ENCODE measurements at places on chromosomes 1 and 21.

DNA sequence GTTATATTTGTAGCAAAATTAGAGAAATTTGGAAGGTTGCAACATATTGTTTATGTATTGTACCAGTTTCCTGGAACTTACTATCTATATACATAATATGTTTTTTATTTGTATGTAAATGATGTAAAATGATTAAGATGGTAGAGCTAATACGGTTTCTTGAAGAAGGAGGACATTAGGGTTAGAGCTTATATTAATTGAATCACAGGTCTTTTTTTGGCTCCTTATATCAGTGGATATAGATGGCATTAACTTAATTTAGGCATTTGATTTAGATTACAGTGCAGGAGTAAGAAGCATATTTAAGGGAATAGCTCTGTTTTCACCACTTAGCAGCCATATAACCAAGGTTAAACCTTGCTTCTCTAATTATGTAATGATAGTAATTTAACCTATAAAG is 357.7 kb downstream of the USP25 start:
- no peak overlapping the region for H3K4me3 ChIP-seq
- H3K27ac ChIP-seq, result no peak overlapping the region
- DNase-seq, result no peak
- H3K27me3 ChIP-seq, result no peaks in the 10 kb centered on the region

DNA sequence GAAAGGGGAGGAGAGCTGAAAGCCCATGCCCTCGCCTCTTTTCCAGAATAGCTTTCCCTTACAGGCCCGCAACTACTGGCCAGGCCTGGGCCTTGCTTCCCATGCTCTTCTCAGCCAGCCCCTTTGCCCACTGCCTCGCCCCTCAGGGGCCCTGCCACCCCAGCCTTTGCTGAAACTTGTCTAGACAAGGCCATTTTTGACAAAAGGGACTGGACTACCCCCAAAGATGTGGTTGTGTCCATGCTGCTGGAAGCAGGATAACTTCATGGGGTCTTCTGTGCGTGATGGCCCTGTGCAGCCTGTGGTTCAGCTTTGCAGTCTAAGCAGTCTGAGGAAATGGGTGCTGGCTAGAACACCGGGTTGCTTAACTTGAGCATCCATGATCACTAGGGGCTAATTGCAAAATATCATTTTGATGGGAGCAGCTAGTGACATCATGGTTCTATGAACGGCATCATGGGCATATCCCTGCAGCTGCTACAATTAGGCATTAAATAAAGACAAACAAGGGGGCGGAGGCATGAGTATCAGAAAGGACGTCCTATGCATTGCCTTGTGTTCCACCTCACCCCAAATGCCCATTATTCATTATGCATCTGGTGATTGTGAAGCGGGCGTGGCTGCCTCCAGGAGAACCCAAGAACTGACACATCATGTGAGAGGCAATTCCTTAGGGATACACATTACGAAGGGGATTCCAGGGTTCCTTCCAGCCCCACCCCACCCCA is 36.8 kb downstream of the NTPCR start:
- no peak overlapping the region for H3K27ac ChIP-seq
- H3K4me3 ChIP-seq, result no peak overlapping the region
- no peaks in the 10 kb centered on the region for H3K4me1 ChIP-seq
- no peaks in the 10 kb centered on the region for H3K36me3 ChIP-seq
- no peak for DNase-seq

DNA sequence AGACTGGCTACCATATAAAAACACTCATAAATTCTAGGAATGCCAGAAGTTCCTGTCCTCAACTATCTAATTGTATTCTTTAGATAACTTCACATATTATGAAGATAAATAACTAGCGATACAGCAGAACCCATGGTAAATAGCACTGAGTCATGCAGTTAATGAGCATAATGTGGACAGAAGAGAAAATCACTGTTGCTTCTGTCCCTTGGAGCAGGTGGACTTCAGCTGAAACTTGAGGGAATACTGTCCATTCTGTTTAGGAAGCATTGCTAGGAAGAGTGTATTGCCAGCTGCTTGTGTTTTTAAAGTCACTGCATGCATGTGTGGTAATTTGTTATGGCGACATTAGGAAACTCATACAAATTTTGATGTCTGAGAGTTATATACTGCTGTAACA is 854.4 kb downstream of the LTN1 start:
- no peak for DNase-seq
- H3K27ac ChIP-seq, result no peak overlapping the region
- no peaks in the 10 kb centered on the region for H3K27me3 ChIP-seq
- no peaks in the 10 kb centered on the region for H3K36me3 ChIP-seq
- no peaks in the 10 kb centered on the region for H3K4me1 ChIP-seq

DNA sequence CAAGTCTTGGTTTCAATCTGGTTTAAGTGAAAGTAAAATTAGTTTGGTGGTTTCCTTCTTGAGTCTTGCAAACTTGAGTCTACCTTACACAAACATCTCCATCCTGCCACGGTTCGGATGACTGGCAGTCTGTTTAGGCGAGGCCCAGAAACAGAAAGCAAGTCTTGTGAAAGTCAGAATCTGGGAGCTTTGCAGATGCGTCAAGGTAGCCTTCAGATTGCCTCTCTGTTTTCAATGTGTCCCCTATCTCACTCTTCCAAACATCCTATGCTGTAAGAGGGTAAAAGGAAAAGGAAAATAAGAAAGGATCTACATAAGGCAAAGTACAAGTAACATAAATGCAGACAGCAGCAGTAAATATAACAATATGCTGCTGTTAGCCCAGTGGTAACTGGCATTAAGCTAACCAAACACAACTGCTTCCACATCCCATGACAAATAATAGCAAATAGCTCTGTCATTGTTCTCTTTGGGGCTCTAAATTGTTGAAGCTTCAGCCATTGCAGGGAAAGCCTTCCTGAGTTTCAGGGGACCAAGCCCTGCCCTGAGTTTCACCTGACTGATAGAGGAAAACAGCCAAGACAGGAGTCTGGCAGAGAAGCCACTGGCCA is 26.2 kb upstream of the C1orf105 start:
- no peak overlapping the region for H3K4me3 ChIP-seq
- peaks cover 25% of the 10 kb centered on the region for H3K4me1 ChIP-seq
- H3K27ac ChIP-seq, result no peak overlapping the region
- peaks cover 87% of the 10 kb centered on the region for H3K27me3 ChIP-seq
- peak; percentile 96 for DNase-seq
- no peaks in the 10 kb centered on the region for H3K36me3 ChIP-seq

DNA sequence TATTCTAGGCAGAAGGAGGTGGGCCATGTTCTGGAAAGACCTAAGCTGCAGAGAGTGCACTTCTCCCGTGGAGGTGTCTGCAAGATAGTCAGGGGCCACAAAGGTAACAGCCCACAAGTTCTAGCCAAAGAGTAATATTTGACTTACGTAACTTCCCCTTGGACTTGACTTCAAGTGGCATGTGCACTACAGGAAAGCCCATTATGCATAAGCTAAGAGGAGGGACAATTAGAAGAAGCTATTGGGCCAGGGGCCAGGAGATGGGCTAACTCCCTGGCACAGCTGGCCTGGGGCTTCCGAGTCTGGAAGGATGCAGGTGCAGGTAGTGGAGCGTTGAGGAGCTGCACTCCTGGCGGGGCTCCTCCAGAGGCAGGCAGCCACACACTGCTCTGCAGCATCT is 58.3 kb downstream of the ERG start:
- H3K4me3 ChIP-seq, result no peak overlapping the region
- no peaks in the 10 kb centered on the region for H3K27me3 ChIP-seq
- H3K4me1 ChIP-seq, result no peaks in the 10 kb centered on the region
- H3K36me3 ChIP-seq, result no peaks in the 10 kb centered on the region

- H3K4me3 ChIP-seq, result no peak overlapping the region
- H3K36me3 ChIP-seq, result no peaks in the 10 kb centered on the region
- H3K4me1 ChIP-seq, result no peaks in the 10 kb centered on the region
- no peak overlapping the region for H3K27ac ChIP-seq
- no peak for DNase-seq
- no peaks in the 10 kb centered on the region for H3K27me3 ChIP-seq
Observed at GRCh38 chr1:55352080-55352810, 137.1 kb upstream of the USP24 start.

GRCh38 chr1:25669781-25670567 is 53.4 kb downstream of the MAN1C1 start:
- H3K36me3 ChIP-seq, result no peaks in the 10 kb centered on the region
- H3K27ac ChIP-seq, result no peak overlapping the region
- H3K4me1 ChIP-seq, result peaks cover 14% of the 10 kb centered on the region
- no peak overlapping the region for H3K4me3 ChIP-seq

- DNase-seq, result no peak
- H3K27ac ChIP-seq, result no peak overlapping the region
- H3K4me3 ChIP-seq, result no peak overlapping the region
- H3K36me3 ChIP-seq, result no peaks in the 10 kb centered on the region
- H3K27me3 ChIP-seq, result no peaks in the 10 kb centered on the region
Observed at GRCh38 chr1:94329986-94330385, 88.2 kb upstream of the ABCD3 start.

DNA sequence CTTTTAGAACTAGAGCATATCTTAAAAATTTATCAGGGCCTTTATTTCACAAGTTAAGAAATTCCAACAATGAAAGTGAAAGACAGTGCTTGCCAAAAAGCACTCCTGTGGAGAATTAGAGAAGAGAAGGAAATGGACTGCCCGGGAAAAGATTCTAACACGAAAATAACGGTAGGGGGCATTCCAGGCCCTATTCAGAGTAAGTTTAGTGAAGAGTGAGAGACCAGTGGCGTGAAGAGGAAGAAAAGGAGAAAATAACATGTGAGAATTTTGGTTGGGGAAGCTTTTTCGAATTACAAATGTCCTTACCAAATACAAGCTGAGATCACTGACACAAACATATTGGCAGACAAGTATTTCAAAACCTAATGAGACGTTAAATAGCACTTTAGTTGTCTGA is 38.4 kb upstream of the RBM34 start:
- H3K4me1 ChIP-seq, result no peaks in the 10 kb centered on the region
- H3K27me3 ChIP-seq, result no peaks in the 10 kb centered on the region
- H3K36me3 ChIP-seq, result no peaks in the 10 kb centered on the region
- H3K27ac ChIP-seq, result no peak overlapping the region
- no peak for DNase-seq

DNA sequence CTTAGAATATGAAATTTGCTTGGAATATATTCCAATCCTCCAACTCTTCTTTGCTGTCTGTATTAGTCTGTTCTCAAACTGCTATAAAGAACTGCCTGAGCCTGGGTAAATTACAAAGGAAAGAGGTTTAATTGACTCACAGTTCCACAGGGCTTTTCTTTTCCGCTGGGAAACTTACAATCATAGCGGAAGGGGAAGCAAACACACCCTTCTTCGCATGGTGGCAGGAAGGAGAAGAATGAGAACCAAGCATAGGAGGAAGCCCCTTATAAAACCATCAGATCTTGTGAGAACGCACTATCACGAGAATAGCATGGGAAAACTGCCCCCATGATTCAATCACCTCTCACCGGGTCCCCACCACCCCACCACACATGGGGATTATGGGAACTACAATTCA is 14.8 kb downstream of the CENPF start:
- H3K36me3 ChIP-seq, result peaks cover 35% of the 10 kb centered on the region
- no peak overlapping the region for H3K27ac ChIP-seq
- DNase-seq, result no peak
- no peaks in the 10 kb centered on the region for H3K27me3 ChIP-seq
- H3K4me1 ChIP-seq, result no peaks in the 10 kb centered on the region
- no peak overlapping the region for H3K4me3 ChIP-seq

GRCh38 chr1:57741521-57741920 is 317.7 kb upstream of the DAB1 start:
- H3K4me3 ChIP-seq, result no peak overlapping the region
- no peaks in the 10 kb centered on the region for H3K36me3 ChIP-seq
- DNase-seq, result no peak
- H3K27ac ChIP-seq, result no peak overlapping the region

- H3K27ac ChIP-seq, result no peak overlapping the region
- no peaks in the 10 kb centered on the region for H3K36me3 ChIP-seq
- H3K4me1 ChIP-seq, result no peaks in the 10 kb centered on the region
- DNase-seq, result peak; percentile 37
- peak overlapping the region; percentile 44 for H3K4me3 ChIP-seq
Observed at GRCh38 chr1:167819849-167820683, 93.9 kb downstream of the ADCY10 start.
